ENCODE measurements at places on chromosomes 1 and 21. TPM values are rescaled to one million over a fixed set of nuclear protein-coding genes. Genes with fewer than 3 reads are reported as not detected.

DCST1 gene
- not detected for total RNA-seq

TSTD1 gene
- not detected for total RNA-seq

SMYD2 gene
- total RNA-seq, result 61.7 TPM

ADAM30 gene
- total RNA-seq, result not detected

ZBED6 gene
- total RNA-seq, result 16.1 TPM

FCRL4 gene
- not detected for total RNA-seq

S100A7A gene
- total RNA-seq, result not detected

WNT9A gene
- total RNA-seq, result 0.18 TPM

NPHS2 gene
- total RNA-seq, result not detected
